ENCODE measurements at places on chromosomes 3 and 15. TPM values are rescaled to one million over a fixed set of nuclear protein-coding genes. Genes with fewer than 3 reads are reported as not detected.

Gene GNL3
- 84.2 TPM for total RNA-seq

Gene ALPK3
- total RNA-seq: 1.1 TPM

Gene CILP
- 0.85 TPM for total RNA-seq

Gene KLHL40
- 0.14 TPM for total RNA-seq

Gene UBL7
- 78.3 TPM for total RNA-seq

Gene LTF
- 44.2 TPM for total RNA-seq

Gene PIAS1
- total RNA-seq: 26.2 TPM

GRCh38 chr3:14891135-14892132 lies 55.9 kb upstream of the NR2C2 start:
- H3K27me3 ChIP-seq: no peaks in the 10 kb centered on the region
- DNase-seq: no peak
- no peak overlapping the region for H3K4me3 ChIP-seq
- no peak overlapping the region for H3K27ac ChIP-seq

- no peak for DNase-seq
- peak overlapping the region; percentile 64 for H3K27ac ChIP-seq
- peaks cover 19% of the 10 kb centered on the region for H3K4me1 ChIP-seq
- no peak overlapping the region for H3K4me3 ChIP-seq
Observed at GRCh38 chr3:18868911-18869689, 279.2 kb upstream of the KCNH8 start.

GRCh38 chr3:125916376-125916978 lies 52.5 kb upstream of the ROPN1B start:
- peak overlapping the region; percentile 61 for H3K4me3 ChIP-seq
- peaks cover 37% of the 10 kb centered on the region for H3K4me1 ChIP-seq
- H3K27ac ChIP-seq: peak overlapping the region; percentile 91
- no peaks in the 10 kb centered on the region for H3K36me3 ChIP-seq
- peak; percentile 85 for DNase-seq

- H3K4me1 ChIP-seq: no peaks in the 10 kb centered on the region
- no peaks in the 10 kb centered on the region for H3K36me3 ChIP-seq
- DNase-seq: no peak
- no peak overlapping the region for H3K4me3 ChIP-seq
- no peak overlapping the region for H3K27ac ChIP-seq
Observed at GRCh38 chr3:102248981-102249705, 185.7 kb upstream of the ZPLD1 start.

DNA sequence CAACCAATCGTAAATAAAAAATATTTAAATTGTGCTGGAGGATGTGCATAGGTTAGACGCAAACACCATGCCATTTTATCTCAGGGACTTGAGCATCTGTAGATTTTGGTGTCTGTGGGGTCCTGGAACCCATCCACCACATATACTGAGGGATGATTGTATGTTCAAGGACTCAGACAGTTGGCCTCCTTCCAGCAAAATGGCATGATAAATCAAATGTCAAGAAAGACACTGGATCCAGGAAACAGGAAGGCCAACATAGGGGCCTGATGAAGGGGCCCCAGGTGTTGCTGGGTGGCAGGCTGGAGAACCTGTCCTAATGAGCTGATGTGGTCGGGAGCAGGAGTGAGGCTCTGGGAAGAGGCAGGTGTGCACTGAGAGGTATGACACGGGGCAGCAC lies 289.5 kb downstream of the GABRG3 start:
- H3K27me3 ChIP-seq: no peaks in the 10 kb centered on the region
- no peaks in the 10 kb centered on the region for H3K4me1 ChIP-seq
- H3K27ac ChIP-seq: no peak overlapping the region
- H3K4me3 ChIP-seq: no peak overlapping the region
- H3K36me3 ChIP-seq: no peaks in the 10 kb centered on the region
- DNase-seq: no peak

GRCh38 chr3:10265833-10266232 lies 17.6 kb downstream of the TATDN2 start:
- DNase-seq: no peak
- no peak overlapping the region for H3K4me3 ChIP-seq
- H3K4me1 ChIP-seq: peaks cover 6% of the 10 kb centered on the region

DNA sequence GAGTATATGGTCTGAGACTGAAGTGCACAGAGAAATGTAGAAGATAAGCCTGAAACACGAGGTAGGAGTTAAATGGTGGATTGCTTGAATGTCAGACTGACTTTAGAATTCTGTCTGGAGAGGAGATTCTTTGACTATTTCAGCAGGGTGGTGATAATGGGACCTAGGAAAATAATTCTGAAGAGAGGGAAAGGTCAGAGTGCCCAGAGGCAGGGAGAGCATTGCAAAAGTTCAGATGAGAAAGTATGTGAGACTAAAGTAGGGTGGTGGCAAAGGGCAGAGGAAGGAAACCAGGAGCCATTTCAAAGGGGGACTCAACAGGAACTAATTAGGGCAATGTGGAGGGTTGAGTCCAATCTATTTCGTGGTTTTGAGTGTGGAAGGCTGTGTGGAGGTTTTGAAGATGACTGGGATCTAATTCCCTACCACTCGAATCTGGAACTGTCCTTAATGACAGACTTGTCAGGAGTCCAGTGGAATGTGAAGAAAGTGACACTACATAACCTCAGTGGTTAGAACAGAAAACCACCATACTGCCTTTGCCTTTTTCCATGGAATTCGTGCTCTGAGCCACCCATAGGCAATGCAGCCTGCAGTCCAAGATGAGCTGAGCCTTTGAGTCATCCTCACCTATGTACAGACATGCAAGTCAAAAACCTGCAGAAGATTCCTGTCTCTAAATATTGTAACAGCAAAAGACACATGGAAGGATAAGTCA lies 16.1 kb downstream of the CPOX start:
- DNase-seq: no peak
- no peak overlapping the region for H3K4me3 ChIP-seq
- H3K36me3 ChIP-seq: peaks cover 15% of the 10 kb centered on the region

DNA sequence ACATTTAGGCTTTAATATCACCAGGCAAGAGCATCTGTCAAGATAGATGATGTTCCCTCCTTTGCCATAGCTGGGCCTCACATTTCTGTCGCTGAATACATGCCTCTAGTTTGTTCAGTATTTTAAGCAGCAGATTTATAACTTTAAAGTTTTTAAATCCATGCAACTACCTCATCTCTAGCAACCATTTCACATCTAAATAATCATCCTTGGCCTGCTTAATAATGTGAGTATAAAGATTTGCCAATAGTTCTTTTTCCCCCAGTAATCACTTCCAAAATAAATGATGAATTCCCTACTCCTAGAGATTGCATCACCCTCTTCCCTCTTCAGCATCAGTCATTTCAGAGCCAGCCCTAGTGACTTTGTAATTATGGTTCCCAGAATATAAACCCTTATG lies 36.2 kb upstream of the FILIP1L start:
- peaks cover 5% of the 10 kb centered on the region for H3K36me3 ChIP-seq
- DNase-seq: no peak
- H3K4me1 ChIP-seq: no peaks in the 10 kb centered on the region
- no peak overlapping the region for H3K4me3 ChIP-seq
- no peaks in the 10 kb centered on the region for H3K27me3 ChIP-seq
- H3K27ac ChIP-seq: no peak overlapping the region

GRCh38 chr3:124569761-124570160 lies 160.5 kb upstream of the UMPS start:
- DNase-seq: no peak
- H3K27me3 ChIP-seq: no peaks in the 10 kb centered on the region
- H3K4me3 ChIP-seq: no peak overlapping the region
- H3K36me3 ChIP-seq: no peaks in the 10 kb centered on the region
- H3K27ac ChIP-seq: no peak overlapping the region

DNA sequence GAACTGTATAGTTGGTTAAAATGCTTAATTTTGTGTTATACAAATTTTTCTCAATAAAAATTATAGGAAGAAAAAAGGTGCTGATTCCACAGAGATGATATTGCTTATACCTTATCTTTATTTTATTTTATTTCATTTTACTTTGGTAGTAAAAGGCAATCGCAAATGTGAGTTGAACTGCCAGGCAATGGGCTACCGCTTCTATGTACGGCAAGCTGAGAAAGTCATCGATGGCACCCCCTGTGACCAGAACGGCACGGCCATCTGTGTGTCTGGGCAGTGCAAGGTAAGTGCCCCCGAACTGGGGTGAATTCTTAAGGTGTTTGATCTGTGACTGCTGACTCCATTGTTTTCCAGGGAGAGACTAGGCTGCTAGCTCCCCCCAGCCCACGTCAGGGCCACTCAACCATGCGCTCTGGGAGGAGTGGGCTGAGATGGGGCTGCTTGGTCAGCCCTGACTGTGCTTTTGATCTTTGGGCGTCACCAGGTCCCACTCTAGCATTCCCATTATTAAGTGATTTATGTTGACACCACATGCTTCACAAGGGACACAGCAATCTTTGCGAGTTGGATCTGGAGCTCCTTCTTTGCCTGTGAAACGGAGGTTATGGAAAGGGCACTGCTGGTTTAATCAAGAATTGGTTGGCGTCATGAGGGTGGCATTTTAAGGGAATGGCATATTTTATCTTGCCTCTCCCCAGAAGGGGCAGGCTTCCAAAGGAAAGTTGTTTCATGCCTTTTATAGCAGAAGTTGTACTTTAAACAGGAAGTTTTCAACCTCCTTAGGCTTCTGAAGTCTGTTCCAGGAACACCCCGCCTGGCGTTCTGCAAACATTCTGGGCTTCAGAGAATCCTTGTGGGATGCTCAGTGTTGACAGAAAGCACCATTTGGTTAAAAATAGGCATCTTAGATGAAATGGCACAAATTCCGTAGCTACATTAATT lies 296.5 kb downstream of the THSD4 start:
- no peak for DNase-seq
- no peaks in the 10 kb centered on the region for H3K4me1 ChIP-seq
- H3K36me3 ChIP-seq: no peaks in the 10 kb centered on the region
- H3K27me3 ChIP-seq: no peaks in the 10 kb centered on the region
- no peak overlapping the region for H3K27ac ChIP-seq
